ENCODE measurements at places on chromosomes 5 and 9. TPM values are rescaled to one million over a fixed set of nuclear protein-coding genes. Genes with fewer than 3 reads are reported as not detected.

DNA sequence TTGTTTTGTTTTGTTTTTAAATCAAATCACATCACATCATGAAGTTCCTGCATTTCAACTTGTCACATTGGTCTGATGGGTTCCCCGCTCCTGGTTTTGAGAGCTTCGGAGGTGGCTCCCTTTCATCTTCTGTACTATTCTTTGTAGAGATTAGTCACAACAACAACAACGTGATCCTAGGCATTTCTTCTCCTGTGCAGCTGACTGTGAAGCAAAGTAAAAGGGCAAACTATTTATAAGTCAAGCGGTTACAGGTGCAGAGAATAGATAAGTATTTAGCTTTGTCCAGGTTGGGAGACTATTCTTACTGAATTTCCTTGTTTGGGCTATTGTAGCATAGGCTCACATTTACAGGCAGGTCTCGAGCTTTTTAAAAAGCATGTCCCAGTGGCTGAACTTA lies 197.7 kb upstream of the CDKN2B start:
- no peak for DNase-seq

GRCh38 chr5:74122979-74123590 lies 497.1 kb downstream of the ARHGEF28 start:
- no peak for DNase-seq

DNA sequence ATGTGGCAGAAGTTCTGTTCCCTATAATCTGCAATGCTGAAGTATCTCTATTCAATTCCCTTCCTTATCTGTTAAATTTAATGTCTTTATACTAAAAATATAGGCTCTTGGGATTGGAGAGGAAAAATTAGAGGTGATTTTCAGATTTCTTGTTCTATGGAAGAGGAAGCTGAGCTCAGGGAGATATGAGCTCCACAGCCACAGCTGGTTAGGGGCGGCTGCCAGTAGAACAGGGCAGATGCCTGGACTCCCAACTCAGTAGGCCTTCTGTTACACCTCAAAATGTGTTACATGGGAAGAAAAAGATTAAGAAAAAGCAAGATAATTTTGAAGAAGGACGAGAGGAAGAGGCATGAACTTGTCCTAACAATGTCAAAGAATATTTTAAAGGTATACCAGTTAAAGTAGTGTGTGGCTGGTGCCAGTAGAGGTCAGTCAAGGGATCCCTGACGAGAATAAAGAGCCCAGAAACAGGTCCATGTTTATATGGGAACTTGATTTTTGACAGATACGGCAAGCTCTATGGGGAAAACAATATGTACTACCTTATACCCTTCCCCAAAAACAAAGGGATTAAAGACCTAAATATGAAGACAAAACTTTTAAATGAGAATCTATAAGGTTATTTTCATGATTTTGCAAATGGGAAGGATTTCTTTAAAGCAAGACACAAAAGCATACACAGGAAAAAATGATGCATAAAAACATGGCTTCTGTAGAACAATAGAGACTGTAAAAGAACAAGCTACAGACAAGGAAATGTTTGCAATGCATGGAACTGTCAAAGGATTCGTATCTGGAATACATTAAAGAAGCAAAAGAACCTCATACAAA lies 28.7 kb downstream of the DNAJC21 start:
- no peak for DNase-seq

- no peak for DNase-seq
These were observed 31.2 kb downstream of the AMBP start for GRCh38 chr9:114046875-114047274.

DNA sequence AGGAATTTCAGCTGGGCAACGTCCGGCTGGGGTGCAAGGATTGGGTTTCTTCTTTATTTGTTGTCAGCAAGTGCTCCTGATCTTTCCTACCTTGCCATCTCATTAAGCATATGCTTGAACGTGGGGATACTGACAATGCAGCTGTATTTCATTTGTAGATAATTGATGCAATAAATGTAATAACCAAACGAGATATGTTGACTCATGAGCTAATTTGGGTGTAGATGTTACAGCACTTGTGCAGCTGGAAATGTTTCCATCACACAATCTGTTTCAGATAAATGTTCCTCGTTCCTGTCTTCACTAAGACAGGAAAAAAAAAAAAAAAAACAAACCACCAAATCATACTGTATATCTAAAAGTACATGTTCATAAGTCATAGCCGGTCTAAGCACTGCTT lies 123.8 kb downstream of the DMRT2 start:
- no peak for DNase-seq

Gene RPL12
- total RNA-seq = 3,089 TPM

Gene RNF224
- total RNA-seq = 0.34 TPM

Gene LURAP1L
- 9.6 TPM for total RNA-seq
